ENCODE measurements at places on chromosomes 4 and X.

- DNase-seq = no peak
Observed at GRCh38 chr4:176440698-176441097, 120.9 kb downstream of the SPCS3 start.

- DNase-seq = no peak
Observed at GRCh38 chr4:156290811-156291210, 337.1 kb upstream of the CTSO start.

DNA sequence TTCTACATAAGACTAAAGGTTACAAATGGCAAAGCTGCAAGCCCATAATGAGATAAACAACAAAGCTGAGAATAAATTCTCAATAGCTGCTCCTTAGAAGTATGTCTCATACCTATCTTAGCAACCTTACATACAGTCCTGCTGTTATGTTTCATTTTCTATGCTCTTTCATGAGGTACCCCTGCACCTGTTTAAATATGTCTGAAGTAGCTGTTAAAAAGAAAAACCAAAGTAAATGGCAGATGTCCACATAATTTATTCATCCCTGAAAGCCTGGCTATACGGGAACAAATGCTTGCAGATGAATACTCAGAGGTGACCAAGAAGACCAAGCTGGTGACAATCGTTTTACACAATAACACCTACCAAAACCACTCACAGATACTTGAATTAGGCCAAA, 22.5 kb downstream of the PPA2 start:
- no peak for DNase-seq

- no peak for DNase-seq
Observed at GRCh38 chrX:15203694-15204093, 66.2 kb downstream of the ASB9 start.

DNA sequence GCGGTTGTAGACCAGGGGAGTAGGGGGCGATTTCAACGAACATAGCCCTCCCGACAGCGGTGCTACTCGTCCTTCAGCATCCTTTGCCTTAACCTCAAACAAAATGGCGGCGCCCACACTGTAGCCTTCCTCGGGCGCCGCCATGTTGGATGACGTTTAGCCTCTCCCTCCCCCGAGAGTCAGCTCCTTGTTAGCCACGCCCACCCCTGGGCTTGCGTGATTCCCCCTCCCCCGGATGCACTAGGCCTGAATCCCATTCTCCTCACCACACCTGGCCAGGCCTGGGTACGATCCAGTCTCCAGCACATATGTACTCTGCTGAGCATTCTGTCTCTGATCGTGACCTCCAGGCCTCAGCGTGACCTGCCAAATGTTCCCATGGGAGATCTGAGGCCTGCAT, 49.0 kb upstream of the ZNF157 start:
- DNase-seq = no peak

Data from AG04449 (cell line).